Activated naive CD4-positive, alpha-beta T cell treated with anti-CD3 and anti-CD28 coated beads for 36 hours (primary cell): ENCODE measurements at places on chromosomes 13 and 19. TPM values are rescaled to one million over a fixed set of nuclear protein-coding genes. Genes with fewer than 3 reads are reported as not detected.

DNA sequence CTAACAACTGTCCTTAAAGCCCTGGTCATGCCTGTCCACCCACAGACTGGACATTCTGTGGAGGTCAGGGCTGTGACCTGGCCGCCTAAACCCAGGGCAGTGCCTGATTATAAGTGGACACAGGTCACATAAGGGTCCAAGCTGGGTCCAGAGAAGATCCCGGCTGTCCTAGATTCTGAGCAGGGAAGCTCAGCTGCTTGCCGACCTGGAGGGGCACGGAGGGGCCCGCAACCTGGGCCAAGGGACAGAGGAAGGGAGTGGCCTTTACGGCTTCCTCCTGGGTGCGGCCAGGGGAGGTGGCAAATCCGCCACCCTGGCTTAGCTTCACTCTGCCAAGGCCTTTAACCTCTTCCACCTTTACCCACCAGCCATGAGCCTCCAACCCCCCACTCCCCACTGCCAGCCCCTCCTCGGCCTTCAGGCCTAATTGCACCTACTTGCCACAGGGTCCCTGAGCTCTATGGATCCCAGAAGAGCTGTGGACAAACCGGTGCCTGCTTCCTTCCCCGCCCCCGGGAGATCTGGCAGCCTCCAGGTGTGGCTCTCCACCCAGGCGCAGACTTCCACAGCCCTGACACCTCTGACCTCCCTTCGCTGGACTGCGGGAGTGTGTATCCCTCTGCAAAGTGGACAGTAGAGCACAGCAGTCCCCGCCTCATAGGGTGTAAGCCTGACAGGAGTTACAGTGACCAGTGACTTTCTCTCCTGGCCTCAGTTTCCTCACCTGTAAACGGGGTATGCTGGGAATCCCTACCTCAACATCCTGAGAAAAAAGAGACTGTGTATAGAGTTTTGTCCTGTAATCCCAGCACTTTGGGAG lies 1.7 kb downstream of the CD320 start:
- peak overlapping the region; percentile 94 for H3K4me3 ChIP-seq
- H3K4me1 ChIP-seq: peaks cover 39% of the 10 kb centered on the region
- H3K27me3 ChIP-seq: no peaks in the 10 kb centered on the region
- H3K36me3 ChIP-seq: peaks cover 30% of the 10 kb centered on the region
- H3K27ac ChIP-seq: peak overlapping the region; percentile 90
- DNase-seq: no peak

GRCh38 chr13:80870186-80870585 lies 529.3 kb upstream of the SPRY2 start:
- no peak overlapping the region for H3K27ac ChIP-seq
- no peak for DNase-seq
- no peak overlapping the region for H3K4me3 ChIP-seq
- no peaks in the 10 kb centered on the region for H3K36me3 ChIP-seq

- no peaks in the 10 kb centered on the region for H3K27me3 ChIP-seq
- H3K4me3 ChIP-seq: no peak overlapping the region
- peaks cover 15% of the 10 kb centered on the region for H3K4me1 ChIP-seq
- H3K36me3 ChIP-seq: no peaks in the 10 kb centered on the region
- H3K27ac ChIP-seq: no peak overlapping the region
Measured at GRCh38 chr13:25739376-25739775, 312.4 kb downstream of the SHISA2 start.

GRCh38 chr13:109243311-109243951 lies 543.0 kb downstream of the IRS2 start:
- H3K27ac ChIP-seq: no peak overlapping the region
- H3K27me3 ChIP-seq: peaks cover 18% of the 10 kb centered on the region
- no peak overlapping the region for H3K4me3 ChIP-seq
- no peaks in the 10 kb centered on the region for H3K36me3 ChIP-seq
- no peaks in the 10 kb centered on the region for H3K4me1 ChIP-seq

- DNase-seq: peak; percentile 72
- H3K4me3 ChIP-seq: peak overlapping the region; percentile 84
- H3K27me3 ChIP-seq: no peaks in the 10 kb centered on the region
- peaks cover 13% of the 10 kb centered on the region for H3K36me3 ChIP-seq
- H3K27ac ChIP-seq: peak overlapping the region; percentile 91
- peaks cover 33% of the 10 kb centered on the region for H3K4me1 ChIP-seq
Measured at GRCh38 chr19:13104360-13104847, 1.7 kb upstream of the LYL1 start.

Gene PCDH9
- 0.10 TPM for total RNA-seq

Gene SYMPK
- 97.4 TPM for total RNA-seq

Gene ZNF296
- total RNA-seq: 1.4 TPM

Gene PEAK3
- not detected for total RNA-seq

Gene C19orf85
- not detected for total RNA-seq

Gene C19orf12
- 24.3 TPM for total RNA-seq
